ENCODE measurements at places on chromosomes 3 and 15.

- DNase-seq, result peak; percentile 24
These were observed 40.7 kb downstream of the RAB27A start for GRCh38 chr15:55248895-55249294.

GRCh38 chr15:99863550-99864198 lies 130.4 kb upstream of the LYSMD4 start:
- no peak for DNase-seq

DNA sequence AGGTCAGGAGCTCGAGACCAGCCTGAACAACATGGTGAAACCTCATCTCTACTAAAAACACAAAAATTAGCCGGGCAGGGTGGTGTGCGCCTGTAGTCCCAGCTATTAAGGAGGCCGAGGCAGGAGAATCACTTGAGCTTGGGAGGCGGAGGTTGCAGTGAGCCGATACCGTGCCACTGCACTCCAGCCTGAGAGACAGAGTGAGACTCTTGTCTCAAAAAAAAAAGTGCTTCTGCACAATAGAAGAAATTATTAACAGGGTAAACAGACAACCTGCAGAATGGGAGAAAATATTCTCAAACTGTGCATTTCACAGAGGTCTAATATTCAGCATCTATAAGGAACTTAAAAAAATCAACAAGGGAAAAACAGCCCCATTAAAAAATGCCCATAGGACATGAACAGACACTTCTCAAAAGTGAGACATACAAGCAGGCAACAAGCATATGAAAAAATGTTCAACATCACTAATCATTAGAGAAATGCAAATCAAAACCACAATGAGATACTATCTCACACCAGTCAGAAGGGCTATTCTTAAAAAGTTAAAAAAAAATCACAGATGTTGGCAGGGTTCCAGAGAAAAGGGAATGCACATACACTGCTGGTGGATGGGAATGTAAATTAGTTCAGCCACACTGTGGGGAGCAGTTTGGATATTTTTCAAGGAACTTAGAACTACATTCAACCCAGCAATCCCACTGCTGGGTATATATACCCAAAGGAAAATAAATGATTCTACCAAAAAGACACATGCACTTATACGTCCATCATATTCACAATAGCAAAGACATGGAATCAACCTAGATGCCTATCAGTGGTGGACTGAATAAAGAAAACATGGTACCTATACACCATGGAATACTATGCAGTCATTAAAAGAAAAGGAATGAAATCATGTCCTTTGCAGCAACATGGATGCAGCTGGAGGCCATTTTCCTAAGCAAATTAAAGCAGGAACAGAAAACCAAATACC lies 75.5 kb downstream of the MSL2 start:
- DNase-seq, result no peak

GRCh38 chr15:39022532-39023305 lies 458.1 kb upstream of the RASGRP1 start:
- no peak for DNase-seq

GRCh38 chr3:170806141-170806540 lies 63.9 kb downstream of the RPL22L1 start:
- DNase-seq, result no peak

GRCh38 chr3:150407808-150408220 lies 284 bp upstream of the TSC22D2 start:
- no peak for DNase-seq

DNA sequence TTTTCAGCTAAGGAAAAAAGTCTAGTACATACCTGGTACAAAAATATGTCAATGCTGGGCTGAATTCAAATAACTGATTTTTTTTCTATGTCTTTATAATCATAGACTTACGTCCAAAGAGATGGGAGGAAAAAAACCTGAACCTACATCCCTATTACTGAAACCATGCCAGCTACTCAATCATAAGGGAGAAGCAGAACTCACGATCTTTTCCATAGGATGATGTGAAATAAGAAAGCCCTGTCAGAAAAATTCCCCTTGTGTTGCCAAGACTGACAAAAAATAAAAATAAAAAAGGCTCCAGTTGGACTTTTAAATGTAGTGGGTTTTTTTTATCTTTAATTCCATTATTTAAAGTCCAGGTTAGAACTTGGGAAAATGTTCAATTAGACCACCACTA lies 3.3 kb downstream of the MSL2 start:
- DNase-seq, result no peak

DNA sequence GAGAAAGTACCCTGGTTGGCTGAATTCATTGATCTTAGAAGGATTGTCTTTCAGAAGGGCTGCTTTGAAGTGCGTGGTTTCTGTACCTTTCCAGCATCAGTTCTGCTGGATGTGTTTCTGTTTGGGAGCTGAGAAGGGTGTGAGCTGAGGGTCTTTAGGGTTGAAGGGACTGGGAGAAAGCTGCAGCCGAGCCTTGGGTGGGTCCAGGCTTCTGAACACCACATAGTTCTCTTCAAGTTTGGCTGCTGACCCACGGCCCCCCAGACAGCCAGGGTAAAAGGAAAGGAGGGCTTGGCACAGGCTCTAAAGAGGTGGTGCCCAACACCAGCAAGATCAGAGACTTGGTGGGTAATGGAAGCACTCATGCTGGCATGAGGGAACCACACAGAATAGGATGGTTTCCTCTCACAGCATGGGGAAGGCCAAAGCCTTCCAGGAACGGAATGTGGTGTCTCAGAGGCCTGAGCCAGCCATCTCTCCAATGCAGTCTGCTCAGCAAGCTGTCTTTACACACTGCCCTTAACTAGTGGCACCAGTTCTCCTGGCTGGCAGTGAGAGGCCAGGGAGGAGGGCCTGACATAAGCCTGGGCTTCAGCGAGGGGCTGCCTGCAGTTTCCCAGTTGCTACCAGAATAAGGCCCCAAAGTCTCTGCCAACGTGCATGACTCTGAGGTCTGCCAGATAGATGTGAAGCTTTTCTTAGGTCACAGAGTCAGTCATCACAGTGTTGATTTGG lies 239.0 kb upstream of the TRIM42 start:
- DNase-seq, result no peak

GRCh38 chr15:74123131-74123429 lies 7.3 kb upstream of the ISLR2 start:
- no peak for DNase-seq

DNA sequence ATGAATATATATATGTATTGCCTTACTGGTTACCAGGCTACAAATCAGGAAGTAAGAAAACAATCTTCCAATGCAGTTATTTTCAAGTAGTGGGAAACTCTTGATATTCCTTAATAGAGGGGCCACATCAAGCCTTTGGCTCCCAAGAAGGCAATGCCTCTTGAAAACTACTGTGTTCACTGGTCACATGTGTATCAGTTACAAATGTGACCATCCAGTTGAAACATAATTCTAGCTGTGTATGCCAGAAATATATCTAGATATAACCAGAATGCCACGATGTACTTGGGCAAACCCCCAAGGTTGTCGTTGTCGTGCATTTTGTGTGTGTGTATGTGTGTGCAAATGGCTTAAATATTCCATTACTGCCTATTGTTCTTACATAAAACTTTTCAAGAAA lies 200.8 kb downstream of the SUCLG2 start:
- no peak for DNase-seq

DNA sequence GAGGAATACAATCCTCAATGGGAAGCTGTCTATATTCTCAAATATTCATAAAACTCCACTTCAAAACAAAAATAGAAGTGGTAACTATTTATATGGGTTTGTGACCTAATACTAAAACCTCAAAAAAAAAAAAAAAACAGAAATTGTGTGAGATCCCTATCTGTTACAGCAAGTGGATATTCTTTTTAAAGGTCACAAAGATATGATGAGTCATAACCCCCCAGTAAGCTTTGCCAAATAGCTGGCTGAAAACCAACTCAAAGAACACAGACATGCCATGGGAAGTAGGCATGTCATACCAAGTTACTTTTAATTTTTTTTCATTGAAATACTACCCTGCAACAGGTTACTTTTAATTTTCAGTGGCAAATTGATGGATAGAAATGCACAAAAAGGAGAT lies 62.5 kb downstream of the CBLB start:
- no peak for DNase-seq

DNA sequence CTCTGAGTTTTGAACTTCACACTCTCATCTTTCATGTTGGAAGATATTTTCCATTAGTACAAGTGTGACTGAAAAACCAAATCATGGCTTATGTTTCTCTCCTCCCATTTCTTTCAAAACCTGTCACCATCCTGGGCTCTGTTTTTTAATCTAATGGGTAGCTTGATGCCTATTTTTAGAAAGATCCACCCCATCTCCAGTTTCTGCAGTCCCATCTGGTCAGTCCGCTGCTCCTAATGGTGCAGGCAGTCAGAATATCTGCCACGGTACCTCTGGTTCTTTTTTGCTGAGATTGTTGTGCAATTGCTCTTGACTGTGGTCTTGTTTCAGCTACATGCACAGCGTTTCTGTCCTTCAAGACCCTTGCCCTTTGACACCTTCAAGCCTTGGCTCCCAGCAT lies 240.9 kb upstream of the CADM2 start:
- DNase-seq, result no peak

GRCh38 chr3:190192739-190193138 lies 72.0 kb upstream of the P3H2 start:
- no peak for DNase-seq

- no peak for DNase-seq
These were observed 595 bp downstream of the DPH6 start for GRCh38 chr15:35545316-35545823.

DNA sequence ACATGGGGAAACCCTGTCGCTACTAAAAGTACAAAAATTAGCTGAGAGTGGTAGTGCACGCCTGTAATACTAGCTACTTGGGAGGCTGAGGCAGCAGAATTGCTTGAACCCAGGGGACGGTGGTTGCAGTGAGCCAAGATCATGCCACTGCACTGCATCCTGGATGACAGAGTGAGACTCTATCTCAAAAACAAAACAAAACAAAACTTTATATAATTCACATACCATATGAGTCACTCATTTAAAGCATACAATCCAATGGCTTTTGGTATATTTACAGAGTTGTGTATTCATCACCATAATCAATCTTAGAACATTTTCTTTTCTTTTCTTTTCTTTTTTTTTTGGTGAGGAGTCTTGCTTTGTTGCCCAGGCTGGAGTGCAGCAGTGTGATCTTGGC lies 8.7 kb downstream of the PXK start:
- no peak for DNase-seq

GRCh38 chr3:188000361-188000861 lies 153.5 kb upstream of the LPP start:
- peak; percentile 90 for DNase-seq

GRCh38 chr3:172247525-172248274 lies 200.6 kb downstream of the GHSR start:
- no peak for DNase-seq

GRCh38 chr3:133463347-133463860 lies 63.5 kb downstream of the BFSP2 start:
- DNase-seq, result no peak

DNA sequence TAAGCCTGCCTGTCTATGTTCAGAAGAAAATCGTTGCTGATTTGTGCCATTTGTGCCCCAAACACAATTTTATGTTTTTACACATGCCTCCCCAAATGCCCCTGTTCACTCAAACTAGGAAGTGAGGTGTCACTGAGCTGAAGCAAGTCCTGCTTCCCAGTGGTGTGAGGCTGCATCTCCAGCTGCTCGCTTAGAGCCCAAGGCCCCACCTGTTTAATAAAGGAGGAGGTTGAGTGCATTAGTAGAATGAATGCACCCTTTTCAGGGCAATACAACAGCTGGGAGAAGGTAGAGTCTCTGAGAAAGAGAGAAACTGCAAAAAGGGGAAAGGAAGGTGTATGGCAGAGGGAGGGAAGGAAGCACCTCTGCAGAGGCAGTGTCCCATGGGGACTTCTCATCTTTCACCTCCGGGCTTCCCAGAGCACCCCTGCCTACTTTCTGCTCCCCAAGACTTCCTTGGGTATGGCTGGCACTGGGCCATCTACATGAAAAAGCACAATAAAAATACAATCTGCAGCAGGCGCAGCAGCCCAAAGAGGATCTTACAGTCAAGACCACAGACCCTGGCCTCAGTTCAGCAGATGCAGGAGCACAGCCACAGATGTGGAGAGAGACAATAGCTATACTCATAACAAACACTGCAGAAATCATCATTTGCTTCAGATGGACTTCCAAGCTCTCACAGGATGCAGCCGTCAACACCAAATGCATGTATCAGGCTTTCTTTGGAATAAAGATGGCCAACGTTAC lies 165.9 kb downstream of the POLR2M start:
- no peak for DNase-seq

GRCh38 chr3:124526601-124527000 lies 203.7 kb upstream of the UMPS start:
- DNase-seq, result no peak

DNA sequence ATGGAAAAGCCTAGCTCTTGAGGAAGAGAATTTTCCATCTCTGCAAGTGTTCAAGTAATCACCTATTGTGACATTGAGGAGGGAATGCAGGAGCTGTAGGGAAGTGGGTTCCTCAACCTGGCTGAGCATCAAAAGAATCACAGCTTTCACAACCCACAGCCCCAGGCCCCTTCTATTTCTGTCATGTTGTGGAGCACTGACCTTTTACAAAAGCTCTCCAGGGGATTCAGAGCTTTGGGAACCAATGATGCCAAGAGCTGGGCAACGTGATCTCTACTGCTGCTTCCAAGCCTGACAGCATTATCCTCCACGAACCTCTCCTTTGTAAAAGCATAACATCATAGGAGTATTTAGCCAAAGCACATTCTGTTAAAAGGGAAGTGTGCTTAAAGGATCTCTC lies 231.1 kb downstream of the ADAMTS9 start:
- DNase-seq, result peak; percentile 32

DNA sequence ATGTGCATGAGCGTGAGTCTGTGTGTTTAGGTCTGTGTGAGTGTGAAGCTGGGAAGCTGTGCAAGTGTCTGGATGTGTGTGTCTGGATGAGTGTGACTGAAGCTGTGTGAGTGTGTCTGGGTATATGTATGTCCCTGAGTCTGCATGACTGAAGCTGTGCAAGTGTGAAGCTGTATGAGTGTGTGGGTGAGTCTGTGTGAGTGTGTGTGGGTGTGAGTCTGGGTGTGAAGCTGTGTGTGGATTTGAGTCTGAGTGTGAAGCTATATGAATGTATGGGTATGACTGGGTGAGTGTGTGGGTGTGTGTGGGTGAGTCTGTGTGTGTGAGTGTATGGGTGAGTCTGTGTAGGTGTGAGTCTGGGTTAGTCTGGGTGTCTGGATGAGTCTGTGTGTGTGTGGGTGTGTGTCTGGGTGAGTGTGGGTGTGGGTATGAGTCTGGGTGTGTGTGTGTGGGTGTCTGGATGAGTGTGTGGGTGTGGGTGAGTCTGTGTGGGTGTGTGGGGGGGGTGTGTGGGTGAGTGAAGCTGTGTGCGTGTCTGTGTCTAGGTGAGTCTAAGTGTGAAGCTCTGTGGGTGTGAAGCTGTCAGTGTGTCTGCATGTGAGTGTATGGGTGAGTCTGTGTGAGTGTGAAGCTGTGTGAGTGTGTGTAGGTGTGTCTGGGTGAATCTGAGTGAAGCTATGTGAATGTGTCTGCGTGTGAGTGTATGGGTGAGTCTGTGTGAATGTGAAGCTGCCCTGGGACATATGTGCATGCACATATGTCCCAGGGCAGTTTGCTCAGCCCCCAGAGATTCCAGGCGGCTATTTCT lies 20.3 kb downstream of the MINAR1 start:
- DNase-seq, result no peak

- DNase-seq, result no peak
These were observed 68.0 kb downstream of the CASR start for GRCh38 chr3:122251428-122251827.

- DNase-seq, result no peak
These were observed 28.6 kb downstream of the WNT7A start for GRCh38 chr3:13851091-13851849.

- DNase-seq, result peak; percentile 53
These were observed 195.4 kb downstream of the OPA1 start for GRCh38 chr3:193788189-193788991.

GRCh38 chr3:149231871-149232270 lies 10.2 kb upstream of the CP start:
- DNase-seq, result no peak

GRCh38 chr15:42156243-42156922 lies at the start of gene PLA2G4F:
PLA2G4F (minus strand) TSS chr15:42156636; CDS start chr15:42156549, 87 bp downstream.
- no peak for DNase-seq
